Activated CD8-positive, alpha-beta memory T cell treated with anti-CD3 and anti-CD28 coated beads, Interleukin-2, amount 50 U/mL, for 4 hours (primary cell): ENCODE measurements at places on chromosomes 1 and 21.

DNA sequence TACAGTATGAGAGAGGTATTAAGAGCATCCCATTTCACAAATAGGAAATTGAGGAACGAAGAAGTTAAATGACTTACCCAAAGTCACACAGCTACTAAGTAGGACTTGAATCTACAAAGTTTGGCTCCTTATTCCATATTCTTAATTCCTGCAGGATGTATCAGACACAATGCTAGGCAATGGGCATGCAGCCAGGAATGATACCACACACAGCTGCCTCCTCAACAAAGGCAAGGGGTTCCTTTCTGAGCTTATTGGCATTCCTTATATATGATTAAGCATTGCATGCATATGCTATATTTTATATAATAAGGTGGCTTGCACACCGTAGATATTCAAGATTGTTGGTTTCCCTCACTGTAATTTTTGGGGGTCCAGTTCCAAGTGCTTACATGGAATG lies 34.2 kb upstream of the JUN start:
- no peak for DNase-seq

DNA sequence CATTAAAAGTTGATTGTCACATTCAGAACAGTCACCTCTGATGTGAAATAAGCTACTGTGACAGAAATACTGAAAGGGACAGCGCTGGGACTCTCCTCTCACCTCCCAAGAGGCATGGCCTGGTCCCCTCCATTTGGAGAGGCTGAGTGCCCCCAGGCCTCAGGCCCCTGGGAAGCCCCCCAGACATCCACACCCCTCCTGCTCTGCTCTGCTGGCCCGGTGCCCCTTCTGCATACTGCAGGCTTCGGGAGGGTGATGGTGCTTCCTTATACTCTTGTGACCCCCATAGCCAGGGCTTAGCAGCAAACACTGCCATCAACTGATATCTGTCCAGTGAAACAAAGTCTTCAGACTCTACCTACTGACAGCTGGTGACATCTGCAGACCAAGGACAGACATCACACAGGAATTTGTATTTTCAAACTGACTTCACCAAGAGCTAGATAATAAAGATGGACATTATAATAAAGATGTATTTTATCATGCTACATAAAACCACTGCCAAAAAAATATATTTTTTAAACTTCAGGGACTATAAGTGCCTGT lies 36.9 kb downstream of the C2CD2 start:
- DNase-seq: no peak

DNA sequence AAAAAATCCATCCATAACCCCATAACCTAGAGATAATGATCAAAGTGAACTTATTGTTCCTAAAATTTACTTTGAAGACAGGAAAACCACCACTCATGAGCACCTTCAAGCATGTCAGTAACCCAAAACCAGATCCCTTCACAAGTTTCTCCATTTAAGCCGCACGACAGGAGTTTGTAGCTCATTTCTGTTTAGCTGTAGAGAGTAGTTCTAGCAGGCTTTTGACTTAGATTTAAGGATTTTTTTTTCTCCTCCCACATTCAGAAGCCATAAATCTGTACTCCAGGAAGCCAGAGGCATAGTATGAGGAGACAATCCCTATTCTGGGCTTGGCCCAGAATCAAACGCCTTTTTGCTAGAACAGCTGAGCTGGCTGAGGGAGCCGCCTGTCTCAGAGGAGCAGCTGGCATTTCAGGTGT lies 25.6 kb downstream of the TOMM20 start:
- DNase-seq: no peak

- no peak for DNase-seq
These were observed 22.7 kb downstream of the INAVA start for GRCh38 chr1:200917291-200917817.

DNA sequence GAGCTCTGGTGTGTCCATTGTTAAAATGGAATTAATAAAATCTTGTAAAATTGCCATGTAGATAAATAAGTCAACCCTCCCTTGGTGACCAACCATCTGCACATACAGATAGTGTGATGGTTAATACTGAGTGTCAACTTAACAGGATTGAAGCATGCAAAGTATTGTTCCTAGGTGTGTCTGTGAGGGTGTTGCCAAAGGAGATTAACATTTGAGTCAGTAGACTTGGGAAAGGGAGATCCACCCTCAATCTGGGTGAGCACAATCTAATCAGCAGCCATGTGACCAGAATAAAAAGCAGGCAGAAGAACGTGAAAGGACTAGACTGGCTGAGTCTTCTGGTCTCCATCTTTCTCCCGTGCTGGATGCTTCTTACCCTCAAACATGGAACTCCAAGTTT lies 174.8 kb downstream of the LTN1 start:
- no peak for DNase-seq

DNA sequence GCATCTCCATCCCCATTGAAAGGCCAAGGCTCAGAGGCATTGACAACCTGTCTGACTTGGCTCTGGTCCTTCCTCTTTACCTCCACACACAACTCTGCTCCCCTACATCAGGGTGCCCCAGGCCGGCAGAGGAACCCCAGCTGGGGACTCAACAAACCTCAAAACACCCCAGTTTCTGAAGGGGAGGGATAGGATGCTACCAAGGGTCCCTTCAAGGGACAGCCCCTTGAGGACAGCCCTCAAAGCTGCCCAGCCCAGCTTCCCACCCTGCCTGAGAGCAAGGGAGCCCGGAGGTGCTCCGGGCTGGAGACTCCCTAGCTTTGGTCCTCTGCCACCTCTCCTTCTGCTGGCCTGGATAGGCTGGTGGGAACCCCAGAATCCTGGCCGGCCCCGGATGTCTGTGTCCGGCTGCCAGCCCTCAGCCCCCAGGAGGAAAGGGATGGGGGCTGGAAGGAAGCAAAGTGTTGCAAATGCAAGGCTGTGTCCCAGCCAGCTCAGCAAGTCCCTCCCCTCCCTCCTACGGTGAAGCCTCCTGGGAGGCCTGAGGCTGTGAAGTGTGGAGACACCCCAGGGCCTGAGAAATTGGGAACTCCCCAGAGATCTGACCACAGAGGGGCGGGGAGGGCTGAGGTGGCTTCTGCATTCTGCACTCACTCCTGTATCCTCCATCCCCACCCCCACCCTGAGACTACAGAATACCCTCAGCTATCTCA lies 1.1 kb upstream of the MARCKSL1 start:
- peak; percentile 53 for DNase-seq

- no peak for DNase-seq
These were observed 13.9 kb upstream of the FYB2 start for GRCh38 chr1:56833088-56833487.

DNA sequence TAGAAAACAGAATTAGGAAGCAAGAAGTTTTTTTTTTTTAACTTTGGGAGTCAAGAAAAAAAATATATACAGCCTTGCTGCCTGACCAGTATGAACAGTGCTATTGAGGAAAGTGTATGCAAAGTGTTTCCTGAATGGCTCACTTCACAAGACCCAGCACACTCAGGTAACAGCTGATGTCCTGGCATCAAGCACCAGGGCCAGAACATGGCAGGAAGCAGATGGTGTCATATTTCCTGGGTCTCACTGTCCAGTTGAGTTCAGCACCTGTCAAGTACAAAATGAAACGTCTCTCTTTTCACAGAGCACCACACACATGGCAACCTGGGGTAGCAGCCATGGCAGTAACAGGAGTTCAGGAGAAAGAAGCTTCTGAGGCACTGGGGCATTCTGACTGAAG lies 372.3 kb downstream of the TTLL7 start:
- DNase-seq: no peak

DNA sequence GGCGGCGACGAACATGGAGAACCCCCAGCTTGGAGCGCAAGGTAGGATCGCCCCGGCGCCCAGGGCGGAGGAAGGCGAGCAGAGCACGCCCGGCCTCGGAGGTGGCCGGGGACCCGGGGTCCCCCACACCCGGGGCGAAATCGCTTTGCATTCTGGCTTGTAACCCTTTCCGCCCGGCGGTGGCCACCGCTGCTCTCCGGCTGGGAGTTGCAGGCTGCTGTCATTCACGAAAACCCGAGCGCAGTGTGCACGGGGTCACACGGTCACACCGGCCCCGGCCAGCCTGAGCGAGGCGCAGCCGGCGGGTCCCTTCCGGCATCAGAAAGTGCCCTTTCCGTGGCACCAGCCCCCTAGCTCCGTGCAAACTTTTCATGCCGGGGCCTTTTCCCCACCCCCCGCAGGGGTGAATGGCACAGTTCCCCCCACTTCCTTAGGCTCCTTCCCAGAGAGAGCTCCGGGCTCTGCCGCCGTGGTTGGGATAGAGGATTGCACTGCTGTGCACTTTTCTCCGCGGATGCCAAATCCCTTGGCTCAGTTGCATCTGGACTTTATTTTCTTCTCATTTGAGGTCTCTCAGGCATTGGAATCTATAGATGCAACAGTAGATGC lies 802 bp downstream of the KAZN start:
- DNase-seq: no peak

DNA sequence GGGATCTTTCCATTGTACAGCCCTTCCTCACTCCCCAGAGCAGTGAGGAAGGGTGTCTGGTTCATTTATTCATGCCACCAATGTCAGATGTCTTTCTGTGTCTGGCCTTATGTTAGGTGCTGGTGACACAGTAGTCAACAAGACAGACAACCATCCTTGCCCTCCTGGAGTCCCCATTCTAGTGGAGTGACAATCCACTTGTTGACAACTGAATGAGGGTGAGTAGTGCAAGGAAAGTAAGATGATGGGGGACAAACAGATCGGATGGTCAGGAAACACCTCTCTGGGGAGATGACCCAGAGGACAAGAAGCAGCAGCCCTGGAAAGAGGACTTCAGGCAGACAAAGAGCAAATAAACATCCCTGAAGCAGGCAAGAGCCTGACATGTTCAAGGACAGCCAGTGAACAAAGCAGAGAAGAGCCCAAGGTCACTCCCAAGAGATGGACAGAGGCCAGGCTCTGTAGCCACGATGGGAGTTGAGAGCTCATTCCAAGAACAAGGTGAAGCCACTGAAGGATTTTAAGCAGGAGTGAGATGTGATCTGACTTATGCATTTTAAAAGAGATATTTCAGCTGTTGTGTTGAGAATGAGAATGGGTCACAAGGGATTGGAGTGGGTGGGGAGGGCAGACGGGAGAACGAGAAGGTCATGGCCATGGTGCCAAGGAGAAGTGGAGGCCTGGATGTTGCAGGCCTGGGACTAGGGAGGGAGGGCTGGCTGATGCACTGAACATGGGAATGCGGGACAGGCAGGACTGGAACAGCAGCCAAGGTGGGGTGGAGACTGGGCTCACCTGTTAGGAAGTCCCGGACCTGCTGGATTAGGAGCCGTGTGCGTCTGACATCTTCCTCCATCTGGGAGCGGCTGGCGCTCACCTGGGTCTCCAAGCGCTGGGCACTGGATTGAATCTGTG lies 30.2 kb downstream of the LAMB3 start:
- no peak for DNase-seq

GRCh38 chr1:186841599-186841998 lies 12.8 kb downstream of the PLA2G4A start:
- no peak for DNase-seq

DNA sequence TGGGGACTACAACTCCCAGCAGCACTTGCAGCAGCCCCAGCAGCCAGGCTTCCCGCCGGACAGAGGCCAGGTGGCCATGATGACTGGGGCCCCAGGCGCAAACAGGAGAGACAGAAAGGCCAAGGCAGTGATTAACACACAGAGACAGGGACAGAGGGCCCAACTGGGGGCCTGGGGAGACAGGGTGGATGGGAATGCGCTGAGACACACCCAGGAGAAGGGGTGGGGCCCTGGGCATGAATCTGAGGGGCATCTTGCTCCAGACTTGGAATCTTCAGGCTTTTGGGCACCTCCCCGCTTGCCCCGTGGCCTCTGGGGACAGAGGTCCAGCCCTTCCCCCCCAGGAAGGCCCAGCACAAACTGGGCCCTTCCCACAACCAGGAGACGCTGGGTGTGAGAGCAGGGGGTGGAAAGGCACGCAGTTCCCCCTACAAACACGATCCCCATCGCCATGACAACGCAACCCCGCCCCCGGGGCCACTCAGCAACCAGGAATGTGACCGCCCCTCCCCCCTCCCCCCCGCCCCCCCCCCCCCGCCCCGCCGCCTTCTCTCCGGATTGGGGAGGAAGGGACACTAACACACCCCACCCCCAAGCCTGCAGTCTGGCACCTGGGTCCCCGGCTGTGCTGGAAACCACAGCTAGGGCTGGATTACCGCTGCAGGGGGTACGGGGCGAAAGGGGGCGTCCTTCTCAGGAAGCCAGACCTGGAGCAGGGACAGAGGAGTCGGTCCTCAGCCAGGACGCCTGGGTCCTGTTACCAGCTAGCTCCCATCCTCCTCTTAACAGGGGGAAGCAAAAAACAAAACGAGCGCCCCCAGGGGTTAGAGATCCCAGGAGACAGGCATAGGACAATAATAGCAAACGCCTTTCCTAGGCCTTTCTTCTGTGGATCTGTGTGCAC lies 4.5 kb downstream of the HDGF start:
- peak; percentile 62 for DNase-seq

GRCh38 chr21:25115021-25115420 lies 492.3 kb downstream of the MRPL39 start:
- no peak for DNase-seq

GRCh38 chr1:156571261-156571852 lies 1.0 kb downstream of the IQGAP3 start:
- DNase-seq: no peak

- DNase-seq: no peak
These were observed 47.8 kb downstream of the FMN2 start for GRCh38 chr1:240139511-240139910.

DNA sequence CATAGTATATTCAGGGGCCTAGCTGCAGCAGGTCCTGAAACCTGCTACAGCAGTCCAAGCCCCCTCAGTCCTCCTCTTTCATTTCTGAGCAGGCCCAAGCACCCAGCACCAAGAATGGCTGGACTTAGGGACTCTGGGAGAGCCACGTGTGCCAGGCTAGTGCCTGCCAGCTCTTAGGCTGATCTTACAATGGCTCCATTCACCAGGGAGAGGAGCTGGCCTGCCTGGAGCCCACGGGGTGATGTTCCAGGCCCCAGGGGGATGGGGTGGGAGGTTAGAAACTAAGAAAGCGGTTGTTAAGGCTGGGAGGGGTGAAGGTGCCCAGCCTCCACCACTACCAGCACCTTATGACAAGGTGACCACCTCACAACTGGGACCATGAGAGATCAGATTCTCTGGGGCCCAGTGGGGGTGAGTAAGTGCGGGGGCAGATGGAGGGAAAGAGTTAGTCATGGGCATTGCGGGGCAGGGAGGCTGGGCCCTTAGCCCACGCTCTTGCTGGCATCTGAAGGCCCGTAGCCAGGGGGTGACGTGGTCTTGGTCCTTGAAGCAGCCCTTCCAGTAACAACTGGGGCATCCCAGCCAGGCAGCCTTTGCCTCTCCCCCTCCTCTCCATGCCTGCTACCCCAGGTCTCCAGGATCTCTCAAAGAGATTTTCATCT lies 30.3 kb upstream of the CLIC4 start:
- DNase-seq: no peak

DNA sequence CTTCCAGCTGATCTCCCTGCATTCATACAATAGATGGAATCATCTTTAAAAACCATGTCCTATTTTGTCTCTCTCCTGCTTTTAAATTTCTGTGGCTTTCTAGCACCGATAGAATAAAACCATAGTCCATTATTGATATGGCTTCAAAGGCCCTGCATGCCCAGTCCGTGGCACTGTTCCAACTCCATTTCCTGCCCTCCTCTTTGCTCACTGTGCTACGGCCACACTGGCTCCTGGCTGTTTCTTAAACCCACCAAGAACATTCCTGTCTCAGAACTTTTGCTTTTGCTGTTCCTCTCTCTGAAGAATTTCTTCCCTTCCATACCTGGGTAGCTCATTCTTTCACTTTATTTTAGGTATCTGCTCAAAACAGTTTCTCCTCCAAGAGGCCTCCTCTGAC lies 7.2 kb downstream of the SLAMF1 start:
- no peak for DNase-seq

GRCh38 chr21:22536509-22536908 lies 1538.3 kb downstream of the NCAM2 start:
- DNase-seq: no peak

- DNase-seq: no peak
These were observed 54.5 kb upstream of the FGGY start for GRCh38 chr1:59242370-59242769.

GRCh38 chr1:233240371-233240770 lies 55.2 kb downstream of the PCNX2 start:
- no peak for DNase-seq
